ENCODE measurements at places on chromosomes 16 and 17. TPM values are rescaled to one million over a fixed set of nuclear protein-coding genes. Genes with fewer than 3 reads are reported as not detected.

The ABCC12 gene
- 0.05 TPM for total RNA-seq

The DNAH3 gene
- 0.09 TPM for total RNA-seq

The COASY gene
- 20.7 TPM for total RNA-seq

The KCNH4 gene
- total RNA-seq, result 0.05 TPM

The GPATCH8 gene
- 12.7 TPM for total RNA-seq

The COPRS gene
- 22.1 TPM for total RNA-seq

The SDR42E2 gene
- total RNA-seq, result 0.05 TPM

The SULT1A1 gene
- total RNA-seq, result 26.3 TPM

The CSH1 gene
- total RNA-seq, result 2.3 TPM

The CES5A gene
- 0.09 TPM for total RNA-seq

The ADAM11 gene
- total RNA-seq, result 0.33 TPM

All from thymus (tissue), 14 donors.